ENCODE measurements at places on chromosomes 3 and 15.

GRCh38 chr15:66046751-66047150 lies 177.5 kb downstream of the RAB11A start:
- DNase-seq, result no peak

- no peak for DNase-seq
These were observed 40.2 kb upstream of the OSTN start for GRCh38 chr3:191158815-191159214.

DNA sequence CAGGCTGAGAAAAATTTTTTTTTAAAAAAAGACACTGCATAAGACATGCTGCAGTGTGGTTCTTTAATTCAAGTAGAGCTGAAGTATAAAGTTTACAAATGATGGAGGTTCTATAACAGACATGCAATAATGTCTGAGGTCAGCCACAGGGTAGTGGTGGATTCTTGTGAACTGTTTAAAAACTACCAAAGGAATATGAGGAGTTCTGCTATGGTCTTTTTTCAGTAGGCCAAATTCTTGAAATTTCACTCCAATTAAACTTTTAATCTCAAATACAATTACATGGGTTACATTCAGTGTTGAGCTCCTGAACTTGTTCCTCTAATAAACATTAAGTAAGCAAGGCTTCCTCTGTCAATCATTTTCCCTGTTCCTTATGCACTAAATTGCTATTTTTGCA lies 122.7 kb downstream of the PLD1 start:
- DNase-seq, result no peak

DNA sequence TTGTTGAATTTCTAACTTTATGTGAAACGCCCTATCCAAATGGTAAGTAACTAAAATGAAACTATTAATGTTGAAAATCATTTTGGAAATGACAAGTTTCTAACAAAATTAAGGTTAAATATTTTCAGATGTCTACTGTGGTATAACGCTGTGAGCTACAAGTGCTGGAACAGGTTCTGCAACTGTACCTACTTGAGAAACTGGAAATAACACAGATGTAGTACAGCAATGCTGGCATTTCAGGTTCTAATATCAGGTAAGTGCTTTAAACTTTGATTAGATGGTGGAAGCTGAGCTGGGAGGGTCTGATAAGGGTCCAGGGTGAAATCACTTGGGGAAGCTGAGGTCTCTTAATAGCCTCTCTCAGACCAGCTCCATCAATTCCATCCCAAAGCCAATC lies 315.1 kb downstream of the STXBP5L start:
- DNase-seq, result no peak

- no peak for DNase-seq
These were observed 276.3 kb upstream of the DNAJC19 start for GRCh38 chr3:181265750-181266333.

GRCh38 chr15:62938825-62939224 lies 103.7 kb upstream of the TPM1 start:
- no peak for DNase-seq

DNA sequence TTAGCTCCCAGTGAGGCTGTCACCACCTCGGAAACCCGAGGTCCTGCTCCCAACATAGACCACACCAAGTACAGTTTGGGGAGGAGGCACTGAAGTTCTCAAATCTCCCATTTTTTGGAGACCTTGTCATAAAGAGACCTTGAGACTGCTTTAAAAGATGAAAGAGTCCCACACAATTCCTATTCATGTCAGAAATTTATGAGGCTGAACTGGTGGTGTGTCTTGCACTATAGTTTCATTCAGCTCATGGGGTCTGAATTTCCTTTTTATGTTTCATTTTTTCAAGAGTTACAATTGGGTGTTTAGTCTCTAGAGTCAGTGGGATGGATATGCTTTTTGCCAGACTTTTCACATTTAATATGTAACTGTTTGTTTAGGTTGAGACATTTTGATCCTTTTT lies 318.1 kb upstream of the LRRFIP2 start:
- no peak for DNase-seq

GRCh38 chr3:30836141-30836540 lies 58.3 kb downstream of the GADL1 start:
- no peak for DNase-seq

- DNase-seq, result no peak
These were observed 175.0 kb downstream of the RPLP1 start for GRCh38 chr15:69627548-69628158.

- no peak for DNase-seq
These were observed 223.3 kb downstream of the CPNE4 start for GRCh38 chr3:131811481-131811880.

- DNase-seq, result no peak
These were observed 80.1 kb upstream of the TSC22D2 start for GRCh38 chr3:150327678-150328653.

DNA sequence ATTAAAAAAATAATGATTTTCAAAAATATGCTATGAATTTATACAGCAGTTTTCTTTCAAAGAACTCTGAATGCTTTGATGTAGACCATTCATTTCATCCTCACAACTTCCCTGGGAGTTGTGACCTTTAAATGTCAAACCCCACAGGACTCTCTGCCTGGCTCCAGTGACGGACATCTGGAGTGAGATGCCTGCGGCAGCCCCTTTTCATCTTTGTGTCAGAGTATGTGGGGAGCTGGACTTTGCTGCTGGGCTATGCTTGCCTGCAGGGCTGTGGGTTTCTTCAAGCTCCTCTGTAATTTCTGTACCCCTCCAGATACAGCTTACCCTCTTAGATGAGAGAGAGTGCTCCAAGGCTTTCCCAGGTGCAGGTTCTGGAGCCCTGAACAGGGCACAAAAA lies 70.6 kb upstream of the RASGRP1 start:
- no peak for DNase-seq

DNA sequence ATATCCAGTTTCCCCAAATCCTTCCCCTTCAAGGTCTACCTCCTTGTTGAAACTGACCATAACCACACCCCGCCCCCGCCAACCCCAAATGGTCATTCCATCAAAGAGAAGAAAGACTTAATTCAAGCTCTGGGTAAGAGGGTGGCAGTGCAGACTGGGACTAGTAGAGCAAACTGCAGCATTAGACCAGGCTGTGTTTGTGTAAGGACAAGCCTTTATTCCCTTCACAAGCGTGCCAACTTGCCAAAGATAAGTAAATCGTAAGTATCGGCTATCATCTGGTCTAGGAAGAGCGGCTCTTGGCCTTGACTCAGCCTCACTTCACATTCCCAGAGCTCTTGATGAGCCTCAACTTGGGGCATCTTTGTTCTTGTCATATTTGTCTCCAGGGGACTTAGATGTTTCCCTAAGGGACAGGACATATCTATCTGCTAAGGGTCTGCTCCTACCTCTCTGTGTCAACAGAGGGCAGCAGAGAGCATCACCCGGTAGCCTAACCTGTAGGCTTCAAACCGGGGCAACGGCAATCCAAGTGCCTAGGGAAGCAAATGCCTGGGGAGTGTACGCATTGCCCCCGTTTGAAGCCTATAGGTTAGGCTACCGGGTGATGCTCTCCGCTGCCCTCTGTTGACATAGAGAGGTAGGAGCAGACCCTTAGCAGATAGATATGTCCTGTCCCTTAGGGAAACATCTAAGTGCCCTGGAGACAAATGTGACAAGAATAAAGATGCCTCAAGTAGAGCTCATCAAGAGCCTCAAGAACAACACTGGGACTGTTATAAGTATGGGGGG lies 8.9 kb upstream of the MAP3K13 start:
- no peak for DNase-seq

DNA sequence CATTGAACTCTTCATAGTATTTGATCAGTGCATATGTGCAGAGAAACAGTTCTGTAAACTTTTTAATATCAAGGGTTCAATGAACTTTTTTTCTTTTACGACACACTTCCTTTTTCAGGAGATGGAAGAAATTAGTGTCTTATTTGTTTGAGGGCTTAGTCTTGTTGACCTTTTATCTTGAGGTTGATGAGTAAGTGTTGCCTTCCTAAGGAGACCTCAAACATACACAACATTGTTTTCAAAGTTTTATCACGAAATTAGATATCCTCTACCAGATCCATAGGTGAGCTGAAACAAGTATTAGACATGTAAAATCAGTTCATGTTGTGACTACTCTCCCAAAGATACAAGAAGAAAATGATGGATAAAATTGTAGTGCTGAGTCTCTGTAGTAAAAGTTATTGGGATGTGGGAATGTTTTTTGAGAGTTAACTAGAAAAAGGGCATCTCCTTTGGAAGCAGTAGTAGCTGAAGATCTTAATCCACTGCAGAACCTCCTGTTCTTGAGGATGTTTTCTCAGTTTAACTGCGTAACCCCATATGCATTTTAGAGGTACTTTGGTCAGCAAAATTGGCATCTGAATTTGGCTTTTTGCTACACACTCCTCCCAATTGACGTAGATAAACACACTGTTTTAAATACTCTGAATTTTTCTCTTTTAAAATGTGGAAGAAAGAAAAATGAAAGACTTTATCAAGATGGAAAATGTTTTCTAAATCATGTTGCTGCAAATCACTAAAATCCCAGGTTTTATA lies 116.8 kb downstream of the GALK2 start:
- no peak for DNase-seq

DNA sequence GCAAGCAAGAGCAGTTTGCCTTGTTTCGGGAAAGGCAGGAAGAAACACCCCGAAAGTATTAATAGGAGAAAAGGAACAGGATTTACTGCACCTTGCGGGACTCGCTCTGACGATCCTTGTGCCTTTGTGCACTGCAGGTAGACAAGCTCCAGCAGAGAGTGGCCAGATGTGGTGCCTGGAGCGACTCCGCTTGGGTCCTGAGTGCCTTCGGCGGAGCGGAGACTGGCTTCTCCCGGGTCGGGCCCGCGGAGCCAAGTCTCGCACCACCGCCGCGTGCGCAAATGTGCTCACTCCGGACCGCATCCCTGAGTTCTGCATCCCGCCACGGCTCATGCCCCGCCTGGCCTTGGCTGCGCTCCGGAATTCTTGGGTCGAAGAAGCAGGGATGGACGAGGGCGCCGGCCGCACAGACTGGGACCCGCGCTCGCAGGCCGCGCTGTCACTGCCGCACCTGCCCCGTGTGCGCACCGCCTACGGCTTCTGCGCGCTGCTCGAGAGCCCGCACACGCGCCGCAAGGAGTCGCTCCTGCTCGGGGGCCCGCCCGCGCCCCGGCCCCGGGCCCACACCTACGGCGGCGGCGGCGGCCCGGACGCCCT lies 769 bp downstream of the C2CD4A start:
- DNase-seq, result no peak

DNA sequence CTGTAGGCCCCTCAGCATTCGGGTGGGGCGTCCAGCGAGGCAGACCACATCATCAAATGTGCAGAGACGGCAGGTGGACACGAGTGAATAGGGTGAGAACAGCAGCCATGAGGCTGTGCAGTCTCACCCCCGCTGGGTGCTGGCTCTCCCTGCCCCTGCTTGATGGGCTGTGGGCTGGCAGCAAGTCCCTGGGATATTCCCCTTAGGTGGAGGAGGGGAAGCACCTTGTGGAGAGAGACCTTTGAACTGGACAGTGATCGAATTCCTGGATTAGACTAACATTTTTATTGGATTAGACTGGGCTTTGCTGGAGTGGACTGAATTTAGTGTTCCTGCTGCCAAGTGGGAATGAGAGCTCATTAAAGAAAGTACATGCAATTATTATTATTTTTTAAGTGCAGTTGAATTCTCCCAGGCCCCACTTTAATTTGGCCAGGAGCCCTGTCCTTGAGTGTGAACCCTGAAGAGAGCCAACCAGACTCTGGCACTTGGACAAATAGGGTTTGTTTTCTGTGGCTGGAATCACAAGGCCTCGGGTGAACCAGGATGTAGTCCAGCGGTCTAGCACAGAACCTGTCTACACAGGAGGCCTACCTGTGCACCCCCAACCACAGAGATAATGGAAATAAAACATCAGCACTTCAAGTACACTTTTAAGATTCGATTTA lies 193.1 kb downstream of the ABHD5 start:
- DNase-seq, result no peak

Data from skeletal muscle cell (primary cell).